Activated CD4-positive, alpha-beta T cell treated with anti-CD3 and anti-CD28 coated beads for 24 hours (primary cell): ENCODE measurements at places on chromosomes 6 and 20.

DNA sequence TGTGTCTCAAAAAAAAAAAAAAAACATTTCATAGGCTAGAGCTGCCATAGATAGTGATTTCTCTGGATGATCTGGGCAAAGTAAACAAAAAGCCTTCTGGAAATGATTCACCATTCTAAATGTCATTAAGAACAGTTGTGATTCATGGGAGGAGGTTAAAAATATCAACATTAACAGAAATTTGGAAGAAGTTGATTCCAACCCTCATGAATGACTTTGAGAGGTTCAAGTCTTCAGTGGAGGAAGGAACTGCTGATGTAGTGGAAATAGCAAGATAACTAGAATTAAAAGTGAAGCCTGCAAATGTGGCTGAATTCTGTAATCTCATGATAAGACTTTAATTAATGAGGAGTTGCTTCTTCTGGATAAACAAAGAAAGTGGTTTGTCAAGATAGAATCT is 26.8 kb upstream of the MMP24 start:
- DNase-seq, result no peak

- no peak for DNase-seq
Measured at GRCh38 chr6:116218172-116218633, 35.7 kb downstream of the TSPYL4 start.

GRCh38 chr6:55652429-55652828 is 73.4 kb upstream of the HMGCLL1 start:
- DNase-seq, result no peak

DNA sequence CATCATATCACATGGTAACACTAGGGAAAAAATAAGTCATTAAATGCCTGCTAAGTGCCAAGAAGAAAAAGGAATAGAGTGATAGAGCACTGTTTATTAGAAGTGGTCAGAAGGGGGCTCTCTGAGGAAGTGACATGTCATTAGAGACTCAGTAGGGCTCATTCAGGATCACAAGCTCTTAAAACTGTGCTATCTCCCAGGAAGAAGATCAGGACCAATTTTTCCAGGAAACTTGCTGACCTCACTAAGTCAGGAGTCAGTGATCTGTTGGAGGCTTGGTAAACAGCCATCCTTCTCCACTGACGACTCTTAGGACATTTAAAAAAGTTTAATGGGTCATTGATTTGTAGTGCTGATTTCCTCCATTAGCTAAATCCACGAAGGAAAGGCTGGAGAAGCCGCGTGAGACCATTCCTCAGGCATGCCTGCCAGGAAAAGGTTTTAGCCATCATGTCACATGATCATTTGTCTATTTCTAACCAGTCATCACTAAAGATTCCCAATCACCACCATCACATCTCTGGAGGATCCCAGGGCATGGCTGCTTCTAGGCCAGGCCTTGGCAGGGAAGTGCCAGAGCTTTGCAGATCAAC is 5.9 kb upstream of the PTPN1 start:
- DNase-seq, result no peak
